ENCODE measurements at places on chromosomes 12 and 14.

DNA sequence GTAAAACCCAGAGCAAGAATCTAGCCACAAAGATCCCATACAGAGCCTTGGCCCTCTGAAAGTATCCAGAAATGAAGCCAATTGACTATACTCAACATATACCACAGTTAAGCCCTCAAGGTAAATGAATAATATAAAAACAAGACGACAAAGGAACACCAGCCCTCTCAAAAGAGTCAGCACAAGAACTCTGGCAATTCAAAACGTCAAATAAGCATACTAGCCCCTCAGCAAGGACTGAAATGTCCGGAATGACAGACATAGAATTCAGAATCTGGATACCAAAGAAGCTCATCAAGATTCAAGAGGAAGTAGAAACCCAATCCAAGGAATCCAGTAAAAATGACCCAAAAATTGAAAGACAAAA is 49.9 kb downstream of the GTF2A1 start:
- no peak for DNase-seq

GRCh38 chr12:5473783-5474116 is 41.8 kb downstream of the NTF3 start:
- DNase-seq: no peak

DNA sequence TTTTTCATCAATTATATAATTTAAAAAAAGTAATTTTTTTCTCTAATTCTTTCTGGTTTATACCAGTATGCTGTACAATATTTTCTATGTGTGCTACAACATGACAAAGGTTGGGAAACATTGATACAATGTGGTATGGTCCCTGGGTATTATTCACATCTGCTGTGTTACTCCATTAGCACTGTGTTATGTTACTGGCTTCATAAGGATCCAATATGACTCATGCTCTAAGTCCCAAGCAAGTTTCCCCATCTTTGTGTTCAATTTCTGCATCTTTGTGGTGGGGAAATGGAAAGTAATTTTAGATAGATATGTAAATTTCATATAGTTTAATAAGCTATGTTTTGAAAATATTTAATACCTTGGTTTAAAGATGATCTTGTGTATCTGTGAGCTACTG is 35.8 kb downstream of the FBXO33 start:
- no peak for DNase-seq

- DNase-seq: no peak
Observed at GRCh38 chr12:90250766-90251165, 542.1 kb upstream of the ATP2B1 start.

GRCh38 chr14:67963960-67964812 is 144.6 kb downstream of the RAD51B start:
- no peak for DNase-seq

DNA sequence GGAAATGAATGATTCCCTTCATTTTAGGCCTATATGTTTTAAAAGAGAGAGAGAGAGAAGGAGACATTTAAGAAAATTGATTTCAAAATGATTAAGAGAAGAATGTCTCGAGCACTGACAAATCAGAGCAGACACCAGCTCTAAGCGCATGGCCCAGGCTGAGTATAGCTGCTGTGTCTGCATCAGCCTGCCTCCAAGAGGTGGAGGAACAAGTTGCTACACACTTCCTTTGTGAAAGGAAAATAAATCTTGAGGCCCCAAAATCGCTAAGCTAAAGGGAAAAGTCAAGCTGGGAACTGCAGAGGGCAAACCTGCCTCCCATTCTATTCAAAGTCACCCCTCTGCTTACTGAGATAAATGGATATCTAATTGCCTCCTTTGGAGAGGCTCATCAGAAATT is 728.7 kb upstream of the TMEM132C start:
- DNase-seq: no peak

GRCh38 chr14:68181519-68182326 is 362.1 kb downstream of the RAD51B start:
- DNase-seq: no peak

DNA sequence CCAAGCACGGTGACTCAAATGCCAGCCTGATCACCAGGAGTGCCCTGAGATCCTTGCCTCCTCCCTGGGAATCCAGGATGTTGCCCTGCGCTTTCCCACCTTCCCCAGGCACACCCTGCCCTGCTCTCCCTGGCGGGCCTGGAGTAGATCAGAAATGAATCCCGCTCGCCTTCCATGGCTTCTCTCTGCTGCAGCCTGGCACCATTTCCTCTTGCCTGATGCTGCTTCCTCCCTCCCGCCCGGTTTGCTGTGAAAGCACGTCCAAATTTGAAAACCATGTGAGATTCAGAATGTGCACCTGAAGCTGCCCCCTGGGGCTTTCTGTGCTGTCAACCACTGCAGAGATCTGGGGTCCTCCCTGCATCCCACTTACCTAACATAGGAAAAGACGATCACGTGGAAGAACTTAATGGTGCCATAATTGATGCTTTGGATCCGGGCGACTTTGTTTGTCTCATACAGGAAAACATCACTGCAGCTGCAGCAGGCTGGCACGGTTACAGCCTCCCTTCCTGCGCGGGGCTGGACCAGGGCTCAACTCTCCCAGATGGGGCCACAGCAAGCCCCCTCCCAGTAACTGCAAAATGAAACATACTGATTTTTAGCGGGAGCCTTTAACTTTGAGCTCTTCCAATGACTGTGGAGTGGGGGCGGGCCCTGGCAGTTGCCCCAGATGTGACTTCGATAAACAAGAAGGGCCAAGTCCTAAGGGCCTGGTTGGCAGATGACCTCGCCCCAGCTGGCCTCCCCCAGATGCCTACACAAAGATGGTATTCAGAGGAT is 24.9 kb upstream of the C12orf76 start:
- no peak for DNase-seq

GRCh38 chr14:92613008-92613658 is 99.6 kb downstream of the RIN3 start:
- peak; percentile 58 for DNase-seq
